ENCODE measurements at places on chromosomes 2 and 18.

- DNase-seq: no peak
Measured at GRCh38 chr2:45627911-45628310, 16.8 kb upstream of the SRBD1 start.

- peak; percentile 69 for DNase-seq
Measured at GRCh38 chr2:84906900-84907714, 1.7 kb downstream of the TMSB10 start.

- DNase-seq: no peak
Measured at GRCh38 chr2:240920783-240921231, 14.7 kb downstream of the CROCC2 start.

DNA sequence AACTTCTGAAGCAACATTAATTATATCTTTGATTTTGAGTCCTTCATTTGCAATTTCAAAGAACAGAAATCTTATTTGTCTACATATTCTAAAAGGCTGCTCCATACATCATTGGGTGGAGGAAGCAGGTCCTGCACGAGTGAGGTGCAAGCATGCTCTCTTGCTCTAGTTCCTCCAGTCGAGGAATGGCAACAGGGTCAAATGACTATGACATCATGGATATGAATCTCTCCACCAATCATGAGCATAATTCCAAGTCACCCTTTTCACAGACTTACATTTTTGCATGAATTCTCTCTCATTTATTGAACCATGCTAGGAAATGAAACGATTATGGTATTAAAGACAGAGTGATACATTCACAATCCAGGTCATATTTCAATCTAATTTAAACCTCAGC is 608.8 kb upstream of the SOX11 start:
- DNase-seq: no peak

GRCh38 chr2:167480986-167481309 is 592.7 kb downstream of the XIRP2 start:
- DNase-seq: no peak

GRCh38 chr2:107349329-107349728 is 463.4 kb upstream of the ST6GAL2 start:
- no peak for DNase-seq

GRCh38 chr2:52135235-52135634 is 1103.3 kb upstream of the NRXN1 start:
- DNase-seq: no peak

DNA sequence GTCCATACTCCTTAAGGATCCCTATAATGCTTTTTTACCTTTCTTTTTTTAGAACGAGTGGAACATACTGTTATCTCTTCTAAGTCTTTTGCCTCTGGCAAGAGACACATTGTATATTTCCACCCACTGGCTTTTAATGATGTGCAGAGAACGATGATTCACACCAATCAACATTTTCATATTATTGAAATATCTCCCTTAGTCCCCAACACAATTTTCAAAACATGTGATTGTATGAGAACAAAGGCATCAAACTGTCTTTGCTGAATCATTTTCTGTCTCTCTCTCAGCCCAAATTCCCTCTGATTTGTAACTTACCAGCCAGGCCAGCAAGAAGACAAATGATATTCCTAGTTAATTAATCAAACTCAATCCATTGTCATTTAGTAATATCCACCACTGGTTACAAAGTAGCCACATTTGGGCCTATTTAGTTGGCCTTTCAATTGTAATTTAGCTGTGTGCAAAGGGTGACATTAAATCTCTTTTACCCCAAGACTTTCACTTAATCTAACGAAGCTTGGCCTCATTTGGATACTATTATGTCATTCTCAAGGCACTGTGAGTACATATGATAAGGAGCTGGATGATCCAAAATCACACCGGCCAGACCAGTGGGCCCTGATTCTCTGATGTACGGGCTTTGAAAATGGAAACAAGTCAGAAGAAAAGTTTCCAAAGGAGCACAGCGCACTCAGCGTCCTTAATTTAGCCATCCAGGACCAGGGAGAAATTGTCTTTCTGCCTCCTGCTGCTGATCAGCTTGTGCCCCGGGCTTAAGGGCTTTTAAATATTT is 185.1 kb downstream of the SCG2 start:
- no peak for DNase-seq

- DNase-seq: peak; percentile 36
Measured at GRCh38 chr2:20015482-20016083, 3.1 kb upstream of the MATN3 start.

DNA sequence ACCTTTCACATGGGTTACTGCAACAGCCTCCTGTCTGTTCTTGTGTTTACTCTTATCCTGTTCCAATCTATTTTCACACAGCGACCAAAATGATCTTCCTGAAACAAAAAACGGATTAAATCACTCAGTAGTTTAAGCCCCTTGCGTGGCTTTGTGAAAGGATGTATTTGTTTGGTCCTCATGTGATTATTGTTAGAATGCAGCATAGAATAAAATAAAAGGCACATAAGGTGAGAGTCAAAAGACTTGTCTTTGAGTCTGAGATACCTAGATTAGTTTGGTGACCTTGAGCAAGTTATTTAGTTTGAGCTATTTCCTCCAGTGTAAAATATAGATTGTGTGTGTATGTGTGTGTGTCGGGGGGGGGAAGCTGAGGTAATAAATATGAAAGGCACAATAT is 72.4 kb downstream of the EML4 start:
- no peak for DNase-seq

DNA sequence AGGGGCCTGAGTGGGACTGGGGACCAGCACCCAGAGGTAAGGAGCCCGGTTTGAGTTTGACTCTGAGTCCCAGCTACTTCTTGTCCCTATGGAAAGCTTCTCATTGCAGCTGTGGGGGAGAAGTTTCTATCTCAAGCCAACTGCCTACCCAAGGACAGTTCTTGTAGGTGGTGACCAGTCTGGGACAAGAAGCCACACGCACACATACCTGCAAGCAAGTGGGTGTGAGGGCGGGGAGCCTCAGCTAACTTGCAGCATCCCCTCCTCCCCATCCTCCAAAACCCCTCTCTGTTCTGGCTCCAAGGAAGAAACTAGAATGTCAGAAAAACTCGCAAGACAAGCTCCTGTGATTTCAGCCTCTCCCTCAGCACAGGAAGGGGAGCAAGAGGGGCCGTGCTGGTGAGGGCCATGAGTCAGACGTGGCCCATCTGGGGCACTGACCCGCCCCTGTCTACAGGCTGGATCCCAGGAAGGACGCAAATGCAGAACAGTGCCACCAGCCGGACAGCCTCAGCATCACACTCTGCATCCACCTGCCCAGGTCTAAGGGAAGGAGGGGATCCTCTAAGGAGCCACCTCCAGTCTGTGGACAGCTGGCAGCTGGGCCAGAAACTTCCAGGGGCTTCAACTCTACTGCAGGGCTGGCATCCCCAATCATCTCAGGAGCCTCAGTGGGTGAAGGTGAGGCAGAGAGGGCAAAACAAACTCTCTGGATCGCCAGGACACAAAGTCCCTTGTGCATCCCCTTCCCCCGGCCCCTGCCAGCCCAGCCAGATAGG is 103.4 kb downstream of the TNS1 start:
- no peak for DNase-seq

DNA sequence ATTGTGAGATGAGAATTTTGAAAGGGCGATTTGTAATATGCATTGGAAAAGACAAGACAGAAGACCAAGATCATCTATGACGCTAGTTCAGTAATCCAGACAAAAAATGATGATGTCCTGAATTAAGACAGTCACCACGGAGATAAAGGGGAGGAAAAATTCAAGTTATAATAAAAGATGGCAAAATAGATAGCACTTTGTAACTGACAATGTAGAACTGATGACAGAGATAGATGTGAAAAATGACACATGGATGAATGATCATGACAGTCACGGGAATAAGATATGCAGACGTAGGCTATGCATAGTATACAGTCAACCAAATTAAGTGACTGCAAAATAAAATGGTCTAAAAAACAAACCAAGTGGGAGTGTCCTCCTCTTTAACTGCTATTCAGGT is 59.2 kb downstream of the SRBD1 start:
- no peak for DNase-seq

GRCh38 chr2:17326717-17327116 is 191.5 kb downstream of the RAD51AP2 start:
- DNase-seq: no peak

DNA sequence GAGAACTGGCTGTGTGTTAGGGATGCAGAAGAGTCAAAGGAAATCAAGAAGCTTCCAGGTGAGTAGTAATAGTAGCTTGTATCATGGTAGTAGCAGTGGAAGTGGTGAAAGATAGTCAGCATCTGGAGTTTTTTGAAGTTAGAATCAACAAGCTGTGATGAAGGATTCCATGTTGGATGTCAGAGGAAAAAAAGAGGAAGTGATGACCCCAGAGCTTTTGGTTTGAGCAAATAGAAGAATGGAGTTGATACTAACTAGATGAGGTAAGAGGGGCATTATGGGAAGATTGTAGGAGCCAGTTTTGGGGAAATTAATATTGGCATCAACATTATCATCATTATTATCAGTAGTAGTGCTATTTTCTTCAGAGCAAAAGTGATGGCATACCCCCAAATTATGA is 542.2 kb downstream of the XIRP2 start:
- no peak for DNase-seq

GRCh38 chr2:235958221-235958930 is 209.8 kb downstream of the GBX2 start:
- no peak for DNase-seq

DNA sequence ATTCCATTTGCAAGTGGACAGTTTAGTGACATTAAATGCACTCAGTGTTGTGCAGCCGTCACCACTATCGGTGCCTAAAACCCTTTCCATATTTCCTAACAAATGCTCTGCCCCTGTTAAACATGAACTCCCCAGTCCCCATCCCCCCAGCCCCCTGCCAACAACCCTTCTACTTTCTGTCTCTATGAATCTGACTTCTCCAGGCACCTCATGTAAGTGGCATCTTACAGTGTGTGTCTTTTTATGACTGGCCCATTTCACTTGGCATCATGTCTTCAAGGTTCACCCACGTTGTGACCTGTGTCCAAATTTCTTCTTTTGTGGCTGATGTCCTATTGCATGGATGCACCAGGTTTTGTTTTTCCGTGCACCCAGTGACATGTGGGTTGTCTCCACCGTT is 140.9 kb upstream of the GPC1 start:
- no peak for DNase-seq

DNA sequence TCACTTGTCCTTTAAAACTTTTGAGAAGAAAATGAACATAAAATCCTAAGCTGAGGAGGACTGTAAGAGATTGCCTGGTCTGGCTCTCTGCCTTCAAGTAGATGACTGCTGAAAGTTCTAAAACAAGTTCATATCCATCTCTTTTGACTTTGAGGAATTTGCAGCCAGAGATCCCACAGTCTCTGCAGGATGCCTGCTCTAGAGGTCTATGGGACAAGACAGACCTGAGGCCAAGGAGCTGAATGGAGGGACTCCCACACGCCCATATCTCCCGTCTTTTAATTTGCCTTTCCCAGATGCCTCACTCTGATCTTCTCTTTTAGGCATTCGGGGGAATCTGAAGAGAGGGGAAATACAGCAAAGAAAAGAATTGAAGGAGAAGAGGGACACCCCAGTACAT is 255.9 kb upstream of the RASGRP3 start:
- no peak for DNase-seq

- DNase-seq: peak; percentile 59
Measured at GRCh38 chr2:1791685-1792435, 47.5 kb upstream of the PXDN start.

GRCh38 chr2:1623906-1624445 is 120.3 kb downstream of the PXDN start:
- DNase-seq: no peak

DNA sequence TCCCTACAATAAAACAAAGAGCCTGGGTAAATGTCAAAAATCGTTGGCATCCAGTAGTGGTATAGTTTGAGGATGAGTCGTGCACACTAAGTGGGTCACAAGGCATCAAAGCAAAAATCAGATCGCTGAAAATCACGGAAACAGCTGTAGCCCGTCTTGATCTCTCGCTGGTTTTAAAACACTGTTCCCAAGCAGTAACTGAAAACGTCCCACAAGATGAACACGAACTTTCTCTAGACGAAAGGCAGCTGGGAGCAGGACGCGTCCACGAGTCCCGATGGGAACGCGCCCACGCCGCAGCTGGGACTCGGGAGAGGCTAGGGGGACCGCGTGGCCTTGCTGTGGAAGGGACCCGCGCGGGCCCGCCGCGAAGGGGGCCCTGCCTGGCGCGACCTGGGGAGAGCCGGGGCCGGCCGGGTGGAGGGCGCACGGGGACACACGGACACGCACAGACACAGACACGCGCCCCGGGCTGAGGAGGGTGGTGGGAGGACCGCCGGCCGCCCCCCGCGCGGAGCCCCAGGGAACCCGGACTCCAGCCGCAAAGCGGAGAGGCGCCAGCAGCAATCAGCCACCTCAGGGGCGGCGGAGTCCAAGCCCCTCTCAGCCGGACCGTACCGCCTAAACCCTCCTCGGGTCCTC is 651 bp downstream of the STK17B start:
- DNase-seq: no peak

DNA sequence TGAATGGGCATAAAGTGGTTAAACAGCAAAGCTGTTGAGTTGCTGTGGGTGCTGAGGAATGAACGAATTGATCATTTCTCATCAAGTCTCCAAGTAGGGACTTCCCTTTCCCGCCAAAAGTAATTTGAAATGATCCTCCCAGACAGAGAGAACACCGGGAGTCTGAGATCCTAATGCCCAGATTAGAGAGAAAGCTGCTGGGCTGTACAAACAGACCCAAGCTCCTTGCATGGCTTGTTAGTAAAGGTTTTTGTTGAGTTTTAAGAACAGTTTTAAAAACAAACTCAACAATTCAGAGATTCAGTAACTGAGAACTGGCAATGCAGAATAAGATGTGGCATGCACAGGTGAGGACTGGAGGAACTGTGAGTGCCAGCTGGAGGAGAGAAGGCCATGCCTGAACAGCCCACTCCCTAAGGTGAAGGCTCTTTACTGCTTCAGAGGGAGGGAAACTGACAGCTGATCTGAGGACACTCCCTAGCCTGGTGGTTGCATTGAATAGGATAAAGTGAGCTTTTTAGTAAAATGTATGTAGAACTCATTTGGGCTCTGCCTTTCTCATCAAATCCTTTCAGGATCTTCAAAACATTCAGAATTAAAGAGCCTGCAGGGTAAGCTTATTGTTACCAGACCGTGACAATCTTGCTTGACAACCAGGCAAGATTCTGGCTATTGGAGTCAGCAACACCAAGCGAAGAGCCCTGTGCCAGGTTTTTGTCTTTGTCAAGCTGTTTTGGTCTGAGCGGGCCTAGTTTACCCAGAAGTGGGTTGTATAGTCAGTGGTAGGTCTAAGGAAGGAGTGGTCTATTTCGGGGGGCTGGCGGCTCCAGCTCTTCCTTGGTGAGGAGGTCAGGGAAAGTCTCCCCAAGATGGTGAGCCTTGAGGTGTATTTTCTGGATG is 63.2 kb upstream of the IGFBP5 start:
- no peak for DNase-seq

GRCh38 chr2:2703762-2704427 is 372.8 kb upstream of the MYT1L start:
- DNase-seq: no peak

- DNase-seq: no peak
Measured at GRCh38 chr2:240928476-240929363, 22.6 kb downstream of the CROCC2 start.

GRCh38 chr2:70516596-70516995 is 37.0 kb downstream of the TGFA start:
- DNase-seq: no peak

DNA sequence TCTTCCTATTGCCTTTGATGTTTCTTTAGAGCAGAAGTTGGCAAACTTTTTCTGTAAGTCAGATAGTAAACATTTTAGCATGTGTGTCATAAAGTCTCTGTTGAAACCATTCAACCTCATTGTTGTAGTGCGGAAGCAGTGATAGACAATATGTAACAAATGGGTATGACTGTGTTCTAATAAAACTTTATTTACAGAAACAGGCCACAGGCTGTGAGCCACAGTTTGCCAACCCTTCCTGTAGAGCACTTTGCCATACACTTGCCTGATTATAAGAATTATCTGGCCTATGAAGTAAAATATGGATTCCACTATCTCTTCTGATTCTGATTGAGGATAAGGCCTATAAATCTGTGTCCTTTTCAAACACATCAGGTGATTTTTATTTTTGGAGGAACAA is 237.4 kb downstream of the DOK6 start:
- DNase-seq: no peak

All from HFF-Myc (cell line).